ENCODE measurements at places on chromosomes 12 and 14.

GRCh38 chr14:95387826-95388445 lies 68.2 kb upstream of the CLMN start:
- peak; percentile 24 for DNase-seq

DNA sequence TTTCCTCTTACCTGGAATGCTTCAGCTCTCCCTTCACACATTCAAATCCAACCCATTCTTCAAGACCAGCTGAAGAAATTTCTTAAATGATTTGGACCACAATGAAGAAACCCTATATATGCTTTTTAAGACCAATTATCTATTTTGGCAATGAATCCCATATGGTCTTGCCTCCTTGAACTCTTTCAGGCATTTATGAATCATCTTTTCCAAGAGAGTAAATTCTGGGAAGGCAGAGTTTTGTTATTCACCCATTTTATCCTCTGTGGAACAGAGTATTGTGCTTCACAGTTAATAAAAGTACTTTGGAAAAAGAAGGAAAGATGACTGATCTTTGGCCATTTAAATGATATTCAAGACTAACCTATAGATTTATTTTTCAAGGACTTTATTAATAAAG lies 14.0 kb downstream of the GIT2 start:
- no peak for DNase-seq

DNA sequence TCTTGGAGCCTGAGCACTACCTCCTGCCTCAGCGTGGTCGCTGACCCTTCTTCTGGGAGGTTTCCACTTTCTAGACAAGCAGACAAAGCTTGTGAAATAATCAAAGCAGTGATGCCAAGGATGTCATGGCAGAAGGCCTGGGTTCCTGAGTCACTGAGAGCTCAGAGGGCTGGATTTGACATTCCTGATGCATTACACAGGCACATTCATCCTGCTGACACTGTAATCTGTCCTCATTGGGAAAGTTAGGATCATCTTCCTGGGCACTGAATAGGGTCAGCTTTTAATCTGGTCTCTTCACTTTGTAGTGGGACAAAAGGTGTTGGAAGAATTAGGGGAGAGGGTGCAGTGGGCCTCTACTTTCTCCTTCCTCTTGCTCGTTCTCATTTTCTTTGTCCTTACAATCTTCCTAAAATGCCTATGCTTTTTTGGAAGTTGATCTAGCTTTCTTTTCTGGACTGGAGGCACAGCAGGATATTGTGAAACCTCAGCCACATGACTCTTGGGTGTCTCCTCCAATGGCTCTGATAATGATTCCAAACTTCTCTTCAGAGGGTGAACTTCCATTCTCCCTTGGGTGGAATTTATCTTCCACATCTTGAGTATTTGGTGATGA lies 29.6 kb downstream of the EEA1 start:
- peak; percentile 9 for DNase-seq

- no peak for DNase-seq
These were observed 149.5 kb downstream of the ETV6 start for GRCh38 chr12:11798856-11799501.

DNA sequence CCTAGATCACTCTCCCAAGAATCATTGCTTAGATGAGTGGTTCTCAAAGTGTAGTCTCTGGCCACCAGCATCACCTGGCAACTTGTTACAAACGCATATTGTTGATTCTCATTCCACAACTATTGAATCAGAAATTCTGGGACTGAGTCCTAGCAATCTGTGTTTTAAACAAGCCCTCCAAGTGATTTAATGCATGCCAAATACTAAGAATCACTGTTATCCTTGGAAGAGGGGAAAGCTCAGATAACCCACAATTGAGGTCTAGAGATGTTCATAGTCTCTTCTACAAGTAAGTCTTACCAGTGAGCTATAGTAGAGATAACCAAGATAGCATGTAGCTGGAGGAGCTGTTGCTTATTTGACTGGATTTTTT lies 666.6 kb downstream of the DIO2 start:
- no peak for DNase-seq

Measured in BE2C (cell line).